ENCODE measurements at places on chromosomes 2 and 18.

- DNase-seq: no peak
Observed at GRCh38 chr2:65081232-65081685, 25.0 kb downstream of the CEP68 start.

GRCh38 chr2:33784488-33784887 lies 185.4 kb upstream of the FAM98A start:
- no peak for DNase-seq

DNA sequence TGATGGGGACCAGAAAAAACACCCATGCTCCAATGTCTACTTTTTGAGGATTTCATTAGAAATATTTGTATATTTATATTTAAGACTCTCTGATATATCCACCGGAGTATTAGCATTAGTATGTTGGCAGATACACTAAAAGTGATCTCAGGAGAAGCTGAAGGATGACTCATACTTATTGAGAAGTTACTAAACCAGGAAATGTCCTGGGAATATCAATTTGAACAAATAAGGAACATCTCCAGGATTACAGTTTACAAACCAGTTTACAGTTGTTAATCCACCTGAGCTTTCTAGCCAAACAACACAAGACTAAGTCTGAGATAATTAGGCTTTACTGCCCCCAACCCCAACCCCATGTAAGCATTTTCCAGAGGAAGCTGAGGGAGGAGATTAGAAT lies 16.1 kb upstream of the DPP4 start:
- no peak for DNase-seq

DNA sequence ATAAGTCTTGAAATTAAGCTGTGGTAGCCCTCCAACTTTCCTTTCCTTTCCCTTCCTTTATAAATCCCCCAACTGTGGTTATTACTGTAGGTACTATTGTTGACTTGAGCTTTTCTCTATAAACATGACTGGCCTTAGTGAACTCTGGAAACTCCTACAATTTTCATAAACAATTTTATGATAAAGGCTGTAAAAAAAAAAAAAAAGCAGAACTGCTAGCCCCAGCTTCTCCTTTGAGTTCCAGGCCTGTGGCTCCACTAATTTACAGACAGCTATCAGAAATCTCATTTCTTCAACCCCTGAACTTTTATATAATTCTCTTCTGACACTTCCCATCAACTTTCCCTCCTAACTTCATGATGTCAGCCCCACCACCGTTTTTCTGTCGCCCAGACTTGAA lies 174.3 kb downstream of the IKZF2 start:
- no peak for DNase-seq

DNA sequence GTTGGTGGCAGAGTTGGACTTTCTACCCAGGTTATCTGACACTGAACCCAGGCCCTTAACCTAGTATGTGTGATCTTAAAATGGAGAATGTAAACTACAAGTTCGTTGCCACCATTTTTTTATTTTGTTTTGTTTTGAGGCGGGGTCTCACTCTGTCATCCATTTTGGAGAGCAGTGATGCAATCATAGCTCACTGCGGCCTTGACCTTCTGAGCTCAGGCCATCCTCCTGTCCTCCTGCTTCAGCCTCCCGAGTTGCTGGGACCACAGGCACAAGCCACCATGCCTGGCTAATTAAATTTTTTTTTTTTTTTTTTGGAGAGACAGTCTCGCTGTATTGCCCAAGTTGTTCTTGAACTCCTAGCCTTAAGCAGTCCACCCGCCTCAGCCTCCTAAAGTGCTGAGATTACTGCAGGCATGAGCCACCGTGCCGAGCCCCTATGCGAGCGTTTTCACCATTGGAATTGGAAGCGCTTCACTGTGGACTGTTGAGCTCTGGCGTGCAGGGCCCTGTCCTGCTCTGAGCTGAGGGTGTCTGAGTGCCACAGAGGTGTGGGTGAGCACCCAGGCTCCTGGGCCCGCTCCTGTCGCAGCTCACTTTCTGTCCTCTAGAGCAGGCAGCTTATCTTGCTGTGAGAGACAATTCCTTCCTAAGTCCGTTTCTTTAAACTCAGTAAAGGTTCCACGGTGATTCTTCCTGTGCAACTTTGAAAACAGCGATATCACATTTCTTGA lies 186.9 kb downstream of the LDLRAD4 start:
- no peak for DNase-seq

DNA sequence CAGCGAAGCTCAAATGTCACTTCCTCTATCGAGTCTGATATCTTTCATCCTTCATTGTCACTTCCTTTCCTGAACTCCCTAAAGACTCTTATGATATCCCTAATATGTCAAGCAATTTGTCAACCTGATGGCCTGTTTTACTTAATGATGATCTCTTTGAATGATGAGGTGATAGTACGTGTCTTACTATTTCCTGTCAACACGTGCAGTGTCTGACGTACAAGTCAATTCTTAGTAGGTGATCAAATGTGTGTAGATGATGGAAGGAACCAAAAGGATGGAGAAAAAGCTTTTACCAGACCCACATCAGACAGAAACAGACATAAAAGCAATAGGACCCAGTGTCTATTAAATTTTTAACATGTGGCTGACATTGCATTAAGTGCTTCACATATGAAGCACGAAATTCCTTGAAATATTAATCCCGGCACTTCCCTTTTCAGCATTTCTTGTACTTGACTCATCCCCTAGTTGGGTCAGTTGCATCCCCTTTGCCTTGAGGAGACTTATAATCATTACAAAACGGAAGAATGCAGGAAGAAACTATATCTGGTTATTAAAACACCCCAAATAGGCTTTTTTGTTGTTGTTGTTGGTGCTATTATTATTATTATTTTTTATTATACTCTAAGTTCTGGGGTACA lies 108.6 kb upstream of the NYAP2 start:
- DNase-seq: no peak

DNA sequence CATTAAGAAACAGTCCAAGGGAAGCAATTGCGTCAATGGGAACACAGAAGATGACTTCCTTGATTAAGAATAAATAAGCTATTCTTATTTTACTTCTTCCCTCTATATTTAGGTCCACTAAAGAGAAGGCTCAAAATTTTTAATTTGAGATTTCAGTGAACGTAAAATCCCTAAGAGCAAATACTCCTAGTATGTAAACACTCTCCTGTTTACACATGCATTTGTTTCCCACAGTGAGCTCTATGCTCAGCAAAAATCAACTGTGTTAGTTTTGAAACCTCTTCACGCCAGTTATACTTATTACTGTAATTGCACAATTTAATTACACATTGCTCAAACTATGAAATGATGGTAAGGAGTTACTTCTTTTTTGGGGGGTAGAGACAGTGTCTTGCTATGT lies 8.8 kb downstream of the SLC39A6 start:
- DNase-seq: no peak

DNA sequence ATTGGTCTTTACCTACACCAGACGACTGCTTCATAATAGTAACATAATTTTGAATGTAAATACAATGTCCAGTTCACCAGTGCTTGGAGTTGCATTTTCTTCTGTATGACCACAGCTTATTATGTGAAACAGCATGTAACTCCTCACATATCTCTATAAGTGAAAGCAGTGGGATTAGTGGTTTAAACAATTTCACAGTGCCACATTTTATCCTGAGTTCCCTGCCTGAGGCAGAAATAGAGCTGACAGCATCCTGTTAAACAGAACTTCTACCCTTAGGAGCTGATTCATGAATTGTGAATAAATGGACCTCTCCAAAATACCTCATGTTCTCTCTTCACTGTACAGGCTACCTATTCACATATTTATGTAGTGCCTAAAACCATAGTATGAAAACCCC lies 542.3 kb upstream of the VWC2L start:
- DNase-seq: no peak

DNA sequence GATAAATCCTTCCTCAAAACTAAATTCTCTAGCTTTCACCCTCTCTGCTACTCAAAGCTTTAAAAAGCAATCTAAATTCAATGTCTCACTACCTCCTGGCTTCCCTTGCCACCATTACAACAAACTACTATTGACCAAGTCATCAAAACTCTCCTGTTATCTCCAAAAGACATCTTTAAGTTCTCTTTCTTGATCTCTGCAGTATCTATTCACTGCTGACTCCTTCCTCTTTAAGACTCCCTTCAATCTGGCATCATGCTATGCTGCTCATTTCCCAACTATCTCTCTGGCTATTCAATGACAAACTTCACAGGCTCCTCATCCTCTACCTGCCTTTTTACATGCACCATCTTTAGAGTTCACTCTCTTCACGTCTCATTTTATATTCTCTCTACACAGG lies 5.9 kb downstream of the PPP3R1 start:
- no peak for DNase-seq

GRCh38 chr2:200987137-200987536 lies 23.7 kb upstream of the ORC2 start:
- DNase-seq: no peak

DNA sequence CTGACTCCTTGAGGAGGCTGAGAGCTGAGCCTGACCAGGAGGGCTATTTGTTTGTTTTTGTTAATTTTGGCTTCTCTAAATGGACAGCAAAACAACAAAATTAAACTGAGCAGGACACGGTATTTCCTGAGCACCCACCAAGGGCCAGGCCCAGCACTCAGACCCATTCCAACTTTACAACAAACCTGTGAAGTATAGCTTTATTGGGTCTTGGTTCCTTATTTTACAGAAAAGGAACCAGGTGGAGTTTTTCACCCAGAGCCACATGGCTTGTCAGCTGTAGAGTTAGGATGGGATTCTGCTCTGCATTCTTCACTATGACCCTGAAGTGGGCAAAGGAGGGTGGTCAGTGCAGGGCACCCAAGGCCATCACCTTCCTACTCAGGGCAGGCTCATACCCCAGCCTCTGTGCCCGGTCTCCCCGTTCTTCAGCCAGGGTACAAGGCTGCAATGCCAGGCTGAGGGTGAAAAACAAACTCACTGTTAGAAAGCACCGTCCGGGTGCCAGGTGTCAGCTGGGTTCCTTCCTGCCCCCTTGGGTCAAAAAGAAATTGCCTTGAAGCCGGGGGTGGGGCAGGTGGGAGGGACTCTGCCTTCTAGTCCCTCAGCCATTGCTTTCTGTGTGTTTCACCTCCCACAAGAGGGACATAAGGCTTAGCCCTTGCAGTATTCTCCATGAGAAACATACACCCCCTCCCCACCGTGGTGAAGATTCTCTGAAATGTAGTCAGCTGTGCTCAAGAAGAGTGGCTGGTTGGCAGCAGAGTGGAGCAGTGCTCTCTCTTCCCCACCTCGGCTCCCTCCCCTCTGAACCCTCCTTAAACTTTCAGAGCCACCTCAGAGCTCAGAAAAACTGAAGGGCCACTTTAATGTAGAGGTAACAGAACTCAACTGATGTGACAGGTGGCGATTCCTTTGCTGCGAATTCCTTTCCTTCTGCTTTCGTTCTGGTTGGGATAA lies 2.2 kb downstream of the PSD4 start:
- no peak for DNase-seq

- no peak for DNase-seq
Observed at GRCh38 chr2:236257136-236257535, 7.1 kb downstream of the ASB18 start.

GRCh38 chr2:159904959-159905305 lies 106.9 kb upstream of the CD302 start:
- no peak for DNase-seq

All from stimulated activated CD4-positive, alpha-beta T cell treated with anti-CD3 and anti-CD28 coated beads, Interleukin-1b, Interleukin-23, amount 100 ng/mL, for 1 hour (primary cell).